Lower lobe of right lung (tissue), 2 donors: ENCODE measurements at places on chromosomes 11 and 22. TPM values are rescaled to one million over a fixed set of nuclear protein-coding genes. Genes with fewer than 3 reads are reported as not detected.

The DEPDC7 gene
- total RNA-seq, result 0.71 TPM

The INS gene
- total RNA-seq, result not detected

DNA sequence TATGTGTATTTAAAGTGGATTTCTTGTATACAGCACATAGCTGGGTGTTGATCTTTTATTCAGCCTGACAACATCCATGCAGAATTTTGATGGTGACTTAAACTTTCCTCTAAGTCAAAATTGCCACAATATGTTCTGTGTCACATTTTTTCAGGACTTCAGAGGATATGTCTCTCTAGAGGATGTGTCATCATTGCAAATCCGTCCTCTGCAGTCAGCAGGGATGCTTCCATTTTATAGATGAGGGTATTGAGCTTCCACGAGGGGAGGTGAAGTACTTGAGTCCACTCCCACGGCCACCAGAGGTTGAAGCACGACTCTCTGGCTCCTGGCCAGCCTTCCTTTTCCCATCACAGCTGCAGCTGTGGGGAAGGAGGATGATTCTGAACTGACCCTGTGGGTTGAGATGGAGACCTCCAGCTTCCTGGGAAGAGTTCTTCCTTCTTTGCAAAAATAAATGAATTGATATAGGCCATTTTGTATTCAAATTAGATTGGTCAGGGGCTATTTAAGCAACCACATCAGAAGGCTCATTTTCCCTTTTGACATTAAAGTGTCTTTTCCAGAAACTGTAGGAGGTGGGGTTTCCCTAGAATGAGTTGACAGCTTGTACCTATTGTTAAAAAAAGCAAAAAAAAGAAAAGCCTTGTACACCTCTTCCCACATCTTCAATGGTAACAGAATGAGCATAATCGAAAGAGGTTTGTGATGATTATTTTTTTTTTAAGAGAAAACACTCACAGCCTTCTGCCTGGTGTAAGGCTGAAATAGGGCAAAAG lies 55.2 kb upstream of the MYEOV start:
- no peak overlapping the region for H3K27ac ChIP-seq
- H3K4me3 ChIP-seq, result no peak overlapping the region
- no peaks in the 10 kb centered on the region for H3K27me3 ChIP-seq
- DNase-seq, result no peak
- no peaks in the 10 kb centered on the region for H3K4me1 ChIP-seq

The AGBL2 gene
- 6.0 TPM for total RNA-seq

- no peaks in the 10 kb centered on the region for H3K36me3 ChIP-seq
- DNase-seq, result no peak
- no peaks in the 10 kb centered on the region for H3K4me1 ChIP-seq
- no peaks in the 10 kb centered on the region for H3K27me3 ChIP-seq
- no peak overlapping the region for H3K4me3 ChIP-seq
Measured at GRCh38 chr11:59480359-59480758, 7.2 kb downstream of the OR4D10 start.
